CD4-positive, alpha-beta memory T cell (primary cell): ENCODE measurements at places on chromosomes 11 and 22. TPM values are rescaled to one million over a fixed set of nuclear protein-coding genes. Genes with fewer than 3 reads are reported as not detected.

The PLAAT2 gene
- not detected for total RNA-seq

The USP2 gene
- 0.22 TPM for total RNA-seq

The C11orf21 gene
- 65.6 TPM for total RNA-seq

The DDT gene
- total RNA-seq: 97.2 TPM

The MEI1 gene
- total RNA-seq: 79.2 TPM

The GRM5 gene
- total RNA-seq: not detected

The DDIAS gene
- 0.67 TPM for total RNA-seq

The CALCA gene
- total RNA-seq: not detected

The OLFML1 gene
- total RNA-seq: not detected
